Posterior vena cava (tissue), 2 donors: ENCODE measurements at places on chromosomes 11 and 22. TPM values are rescaled to one million over a fixed set of nuclear protein-coding genes. Genes with fewer than 3 reads are reported as not detected.
A peak's percentile ranks its signal among the peaks of the same experiment; 100 is the strongest.

TMEM179B gene
- total RNA-seq = 33.0 TPM

OR4D5 gene
- not detected for total RNA-seq

DAGLA gene
- total RNA-seq = 1.8 TPM

TIGD3 gene
- total RNA-seq = not detected

MUC5AC gene
- total RNA-seq = not detected

TAF1D gene
- 72.5 TPM for total RNA-seq

ADM gene
- total RNA-seq = 52.2 TPM

TMPRSS5 gene
- 0.51 TPM for total RNA-seq

BBS1 gene
- 31.1 TPM for total RNA-seq

TRIM48 gene
- total RNA-seq = not detected

TBC1D10A gene
- total RNA-seq = 20.5 TPM

RNH1 gene
- 197 TPM for total RNA-seq

- no peak for DNase-seq
Observed at GRCh38 chr11:34624069-34624468, 3.2 kb downstream of the EHF start.

DNA sequence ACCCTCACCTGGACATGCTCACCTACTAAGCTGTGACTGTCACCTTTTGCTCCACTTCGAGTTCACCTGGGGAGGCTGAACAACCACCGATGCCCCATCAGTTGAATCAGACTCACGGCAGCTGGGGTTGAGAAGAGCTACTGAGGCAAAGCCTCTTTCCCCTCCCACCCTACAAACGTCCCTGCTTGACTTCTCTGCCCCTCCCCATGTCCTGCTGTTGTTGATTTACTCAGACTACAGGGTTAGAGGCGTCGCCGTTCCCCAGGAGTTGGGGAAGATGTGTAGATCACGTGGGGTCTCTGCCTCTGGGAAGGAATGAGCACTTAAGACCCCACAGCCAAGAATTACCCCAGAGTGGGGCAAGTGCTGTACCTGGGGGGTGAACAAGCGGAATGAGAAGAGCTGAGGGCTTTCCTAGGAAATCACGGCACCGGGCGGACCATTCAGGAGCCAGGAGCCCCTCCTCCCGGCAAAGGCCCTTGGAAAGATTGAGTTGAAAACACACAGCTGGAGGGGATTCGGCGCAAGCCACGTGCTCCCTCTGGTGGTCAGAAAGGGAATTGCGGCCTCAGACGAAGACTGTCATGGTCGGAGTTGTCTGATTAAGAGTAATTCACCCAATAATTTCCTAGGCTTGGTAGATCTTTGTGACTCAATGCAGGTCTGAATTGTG, 7.0 kb downstream of the FXYD2 start:
- peak; percentile 94 for DNase-seq

GRCh38 chr11:33211153-33211552, 46.0 kb upstream of the HIPK3 start:
- no peak for DNase-seq

DNA sequence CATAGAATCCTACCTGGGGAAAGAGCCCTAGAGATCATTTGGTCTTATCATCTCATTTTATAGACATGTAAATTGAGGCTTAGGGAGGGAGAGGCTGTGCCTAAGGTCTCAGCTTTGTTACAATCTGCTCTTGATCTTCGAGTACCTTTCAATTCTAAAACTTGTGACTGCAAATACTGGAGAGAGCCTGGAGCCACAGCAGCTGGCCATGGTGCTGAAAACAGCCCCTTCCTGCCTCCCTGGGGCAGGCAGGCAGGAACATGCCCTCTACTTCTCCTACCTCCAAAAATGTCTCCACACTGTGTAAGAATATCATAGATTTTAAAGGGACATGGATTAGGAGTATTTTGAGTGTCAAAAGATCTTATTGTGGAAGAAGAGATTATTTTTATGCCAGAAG, 52.2 kb downstream of the C22orf42 start:
- DNase-seq = no peak

GRCh38 chr22:43798492-43798891, 13.6 kb downstream of the EFCAB6 start:
- no peak for DNase-seq

- peak; percentile 25 for DNase-seq
Observed at GRCh38 chr11:119537306-119538253, 114.6 kb upstream of the THY1 start.

DNA sequence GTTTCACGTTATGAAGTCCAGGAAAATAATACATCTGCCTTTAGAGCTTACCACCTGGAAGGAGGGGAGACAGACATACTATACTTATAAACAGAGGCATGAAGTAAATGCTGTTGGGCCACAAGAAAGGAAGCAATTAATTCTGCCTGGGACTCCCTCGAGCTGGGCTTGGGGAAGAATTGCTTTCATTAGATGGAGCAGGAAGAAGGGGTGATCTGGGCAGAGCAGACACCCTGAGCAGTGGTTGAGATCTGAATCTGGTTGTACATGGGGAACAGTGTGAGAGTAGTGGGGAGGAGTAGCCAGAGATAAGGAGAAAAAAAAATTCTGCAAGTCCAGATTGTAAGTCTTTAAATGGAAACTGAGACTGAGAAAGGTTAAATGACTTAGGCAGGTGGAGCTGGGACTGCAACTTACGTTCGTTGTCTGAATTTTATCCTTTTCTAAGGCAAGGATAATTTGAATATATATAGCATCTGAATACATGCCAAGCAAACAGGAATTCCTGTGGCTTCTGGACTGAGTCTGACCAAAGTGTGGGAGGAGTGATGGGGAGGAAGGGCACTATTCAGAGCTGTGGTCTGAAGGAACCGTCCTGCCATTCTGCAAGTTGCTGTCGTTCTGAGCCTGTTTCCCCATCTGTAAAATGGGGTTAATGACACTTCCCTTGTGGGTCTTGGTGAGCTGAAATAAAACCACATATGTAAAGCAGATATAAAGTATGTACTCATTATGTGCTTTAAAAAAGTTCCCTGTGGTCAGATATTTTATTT, 7.9 kb downstream of the NCAM1 start:
- no peak for DNase-seq

DNA sequence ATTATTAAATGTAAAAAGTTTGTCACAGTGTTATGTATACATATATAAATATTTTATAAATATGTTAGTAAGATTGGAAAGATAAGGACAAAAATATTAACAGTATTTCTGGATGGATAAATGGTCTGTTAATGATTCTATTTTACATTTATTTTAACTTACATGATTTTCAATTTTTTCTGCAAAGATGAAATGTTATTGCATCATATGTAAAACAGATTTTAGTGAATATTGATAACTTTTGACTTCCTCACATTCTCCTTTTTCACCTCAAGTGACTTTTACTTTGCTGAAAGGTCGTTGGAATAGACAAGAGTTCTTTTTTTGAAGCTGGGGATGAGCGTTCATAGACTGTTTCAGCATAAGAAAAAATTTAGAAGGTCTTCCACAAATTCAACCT, 1554.7 kb upstream of the TENM4 start:
- no peak for DNase-seq

- DNase-seq = no peak
Observed at GRCh38 chr11:72233056-72233772, 8.6 kb downstream of the INPPL1 start.

DNA sequence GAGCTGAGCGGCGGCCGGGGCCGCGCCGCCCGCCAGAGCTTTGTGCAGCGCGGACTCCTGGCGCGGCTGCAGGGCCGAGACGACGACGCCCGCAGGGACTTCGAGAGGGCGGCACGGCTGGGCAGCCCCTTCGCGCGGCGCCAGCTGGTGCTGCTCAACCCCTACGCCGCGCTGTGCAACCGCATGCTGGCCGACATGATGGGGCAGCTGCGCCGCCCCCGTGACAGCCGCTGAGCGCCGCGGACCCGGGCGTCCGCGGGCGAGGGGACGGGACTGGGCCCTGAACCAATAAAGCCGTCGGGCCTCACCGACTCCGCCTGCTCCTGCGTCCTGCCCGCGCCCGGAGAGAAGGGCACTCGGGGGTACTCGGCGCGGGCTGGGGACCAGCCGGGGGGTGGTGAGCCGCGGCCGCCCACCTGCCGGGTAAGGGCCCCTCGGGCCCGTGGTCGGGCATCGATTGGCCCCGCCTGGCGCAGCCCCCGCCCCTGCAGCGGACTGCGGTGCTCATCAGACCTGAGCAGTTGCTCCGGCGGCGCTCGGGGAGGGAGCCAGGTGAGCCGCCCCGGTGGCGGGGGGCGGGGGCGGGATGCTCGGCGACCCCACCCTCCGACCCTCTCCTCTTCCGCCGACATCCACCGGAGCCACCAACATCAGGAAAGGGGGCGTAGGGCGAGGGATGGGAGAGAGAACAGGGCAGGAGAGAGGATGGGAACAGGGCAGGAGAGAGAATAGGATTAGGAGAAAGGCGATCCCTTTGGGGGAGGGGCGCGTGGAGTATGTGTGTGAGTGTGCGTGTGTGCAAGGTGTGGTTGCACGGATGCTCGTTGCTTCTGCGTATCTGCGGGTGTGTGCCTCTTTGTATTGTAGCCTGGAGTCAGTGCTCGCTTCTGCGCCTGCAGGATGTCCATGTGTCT, at the start of gene TMEM25:
Gene TMEM25 (plus strand): TSS at position 510 of the 914 bp plus-strand sequence. CDS start 610 bp downstream, outside the sequence.
- peak; percentile 82 for DNase-seq

- DNase-seq = no peak
Observed at GRCh38 chr11:111557425-111558111, 17.0 kb downstream of the LAYN start.

DNA sequence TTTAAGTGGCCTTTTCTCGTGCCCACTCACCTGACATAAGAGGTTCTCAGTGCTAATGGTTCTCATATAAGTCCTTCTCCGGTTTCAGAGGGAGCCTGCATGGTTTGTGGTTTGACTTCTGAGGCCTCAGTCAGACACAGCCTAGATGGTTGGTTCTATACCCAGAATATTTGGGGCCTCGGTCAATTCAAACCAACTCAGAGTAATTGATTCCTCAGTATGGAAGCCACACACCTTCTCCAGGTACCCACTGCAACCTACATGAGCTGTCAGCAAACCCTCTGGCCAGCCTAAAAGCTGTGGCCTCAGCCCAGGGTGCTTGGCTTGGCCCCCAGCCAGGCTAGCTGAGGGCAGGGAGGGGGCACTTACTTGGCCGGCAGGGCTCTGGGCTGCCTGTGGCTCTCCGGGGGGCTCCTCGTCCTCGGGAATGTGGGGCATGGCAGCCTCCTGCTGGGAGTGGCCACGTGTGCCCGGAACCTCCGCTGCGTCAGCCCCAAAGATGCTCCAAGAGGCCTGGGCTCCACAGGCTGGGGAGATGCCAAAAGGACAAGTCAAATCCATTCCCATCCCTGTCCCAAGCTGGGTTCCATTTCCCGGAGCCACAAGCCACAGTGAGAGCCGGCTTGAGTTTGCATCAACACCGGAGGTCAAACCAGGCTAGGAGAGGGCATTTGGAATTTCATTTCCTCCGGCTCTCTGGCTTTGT, 41.7 kb downstream of the IRAG1 start:
- DNase-seq = no peak

DNA sequence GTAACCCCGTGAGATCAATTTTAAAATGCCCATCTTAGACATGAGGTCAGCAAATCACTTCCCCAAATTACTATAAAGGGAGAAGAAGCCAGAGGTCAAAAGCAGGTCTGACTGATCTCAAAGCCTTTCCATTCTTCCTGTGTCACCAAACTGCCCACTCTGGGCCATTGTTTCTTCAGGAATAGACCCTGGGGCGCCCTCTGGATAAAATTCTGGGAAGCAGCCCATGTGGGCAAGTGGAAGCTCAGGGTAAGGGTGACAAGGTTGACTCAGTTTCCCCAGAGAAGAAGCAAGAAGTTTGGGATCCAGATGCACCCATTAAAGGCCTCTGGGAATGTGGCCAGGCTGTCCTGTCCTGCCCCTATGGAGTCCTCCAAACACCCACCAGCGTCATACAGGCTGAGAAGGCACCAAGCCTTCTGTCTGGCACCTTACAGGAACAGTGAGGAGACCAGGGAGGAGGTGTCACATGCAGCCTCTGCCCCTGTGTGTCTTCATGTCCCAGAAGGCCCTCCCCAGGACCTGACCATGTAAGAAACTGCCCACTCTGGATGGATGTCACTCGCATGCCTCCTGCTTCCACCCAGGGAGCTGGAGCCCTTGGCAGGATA, 50.1 kb downstream of the CHST1 start:
- DNase-seq = peak; percentile 53

GRCh38 chr11:64605244-64605560, 14.2 kb downstream of the SLC22A12 start:
- DNase-seq = no peak

DNA sequence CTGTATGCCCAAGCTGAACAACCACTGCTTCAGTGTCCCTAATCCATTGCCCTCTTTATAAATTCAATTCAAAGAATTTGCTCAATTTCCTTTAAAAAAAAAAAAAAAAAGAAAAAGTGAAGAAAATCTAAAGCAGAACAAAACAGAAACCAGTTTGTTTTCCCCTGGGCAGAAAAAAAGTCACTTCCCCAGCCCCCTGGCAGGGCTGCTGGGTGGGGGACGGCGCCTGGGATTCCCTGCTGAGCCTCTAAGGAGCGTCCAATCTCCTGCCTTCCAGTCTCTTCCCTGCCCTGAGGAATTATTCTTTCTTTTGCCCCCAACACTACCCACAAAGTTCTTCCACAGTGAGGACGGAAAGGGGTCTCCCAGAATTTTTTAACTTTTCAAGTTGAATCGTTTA, 23.9 kb downstream of the DKK3 start:
- DNase-seq = no peak

- no peak for DNase-seq
Observed at GRCh38 chr11:106077609-106078455, at the start of gene AASDHPPT. Gene AASDHPPT, plus strand, starts transcription at chr11:106077662. Its CDS starts 49 bp downstream, at chr11:106077711.

DNA sequence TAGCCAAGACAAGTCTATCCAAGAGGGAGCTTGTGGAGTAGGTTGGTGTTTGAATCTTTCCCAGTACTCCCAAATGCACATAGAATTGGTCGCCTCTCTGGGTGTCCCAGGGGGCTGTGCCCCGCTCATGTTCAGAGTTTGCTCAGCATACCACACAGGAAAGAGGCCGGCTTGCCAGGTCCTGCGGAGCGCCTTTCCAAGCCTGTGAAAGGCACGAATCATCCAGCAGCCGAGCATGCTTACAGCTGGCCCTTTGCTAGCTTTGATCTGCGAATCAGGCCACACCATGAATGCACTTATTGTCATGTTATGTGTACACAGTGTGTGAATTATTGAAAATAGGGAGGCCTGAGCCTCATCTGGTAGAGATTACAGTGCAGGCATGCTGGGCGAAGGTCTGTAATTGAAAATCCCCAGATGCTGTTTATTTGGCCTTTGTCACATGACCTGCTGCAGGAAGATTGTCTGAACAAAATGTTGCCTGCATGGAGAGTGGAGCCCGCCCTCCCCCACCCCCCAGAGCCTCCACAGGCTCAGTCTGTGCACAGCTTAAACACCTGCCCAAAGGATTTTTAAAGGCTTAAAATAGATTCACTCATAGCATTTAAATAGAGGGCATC, 163.3 kb upstream of the RASSF10 start:
- DNase-seq = no peak

DNA sequence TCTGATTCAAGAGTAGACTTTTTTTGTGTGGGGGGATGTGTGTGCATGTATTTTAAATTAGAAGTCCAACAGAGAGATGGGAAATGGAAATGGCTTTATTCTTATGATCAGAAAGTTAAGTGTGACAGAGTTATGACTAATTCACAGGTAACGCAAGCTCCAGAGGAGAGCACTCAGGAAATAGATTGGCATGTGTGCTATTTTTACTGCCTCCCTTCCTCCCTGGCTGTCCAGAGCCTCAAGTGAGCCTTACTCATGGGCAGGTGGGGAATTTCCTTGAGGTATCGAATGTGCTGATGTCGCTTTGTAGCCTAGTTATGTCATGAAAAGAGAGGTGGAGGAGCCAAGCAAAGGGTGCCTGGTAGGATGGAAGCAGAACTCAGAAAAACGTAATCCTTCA, 70.3 kb upstream of the BDNF start:
- DNase-seq = no peak

- DNase-seq = no peak
Observed at GRCh38 chr22:19576460-19577421, 52.5 kb upstream of the CLDN5 start.

GRCh38 chr22:36433318-36434231, 45.8 kb upstream of the MYH9 start:
- DNase-seq = no peak
